WTC11 (cell line): ENCODE measurements at places on chromosomes 3 and 15.

GRCh38 chr3:197955892-197956477 is 4.0 kb upstream of the LMLN start:
- DNase-seq = no peak

- DNase-seq = no peak
Measured at GRCh38 chr3:38541806-38542205, 45.7 kb downstream of the EXOG start.

GRCh38 chr3:151100076-151100475 is 14.6 kb downstream of the MED12L start:
- no peak for DNase-seq

DNA sequence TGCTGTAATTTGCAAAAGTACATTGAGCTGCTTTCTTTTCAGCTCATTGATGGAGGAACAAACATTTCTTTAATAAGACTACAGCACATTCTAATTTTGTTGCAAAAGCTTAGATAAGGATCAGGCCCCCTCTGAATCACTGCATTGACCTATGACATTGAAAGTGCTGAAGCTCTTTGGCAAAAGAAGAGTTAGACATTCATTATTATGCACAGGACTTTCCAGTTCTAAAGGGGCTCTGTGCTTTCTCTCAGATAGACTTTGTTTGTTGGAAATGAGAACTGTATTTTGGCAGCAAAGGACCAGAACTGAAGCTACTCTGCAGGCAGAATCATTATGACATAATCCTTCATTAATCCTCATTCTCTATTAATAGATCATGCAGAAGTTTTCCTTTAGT is 252.9 kb upstream of the SOX2 start:
- DNase-seq = no peak

DNA sequence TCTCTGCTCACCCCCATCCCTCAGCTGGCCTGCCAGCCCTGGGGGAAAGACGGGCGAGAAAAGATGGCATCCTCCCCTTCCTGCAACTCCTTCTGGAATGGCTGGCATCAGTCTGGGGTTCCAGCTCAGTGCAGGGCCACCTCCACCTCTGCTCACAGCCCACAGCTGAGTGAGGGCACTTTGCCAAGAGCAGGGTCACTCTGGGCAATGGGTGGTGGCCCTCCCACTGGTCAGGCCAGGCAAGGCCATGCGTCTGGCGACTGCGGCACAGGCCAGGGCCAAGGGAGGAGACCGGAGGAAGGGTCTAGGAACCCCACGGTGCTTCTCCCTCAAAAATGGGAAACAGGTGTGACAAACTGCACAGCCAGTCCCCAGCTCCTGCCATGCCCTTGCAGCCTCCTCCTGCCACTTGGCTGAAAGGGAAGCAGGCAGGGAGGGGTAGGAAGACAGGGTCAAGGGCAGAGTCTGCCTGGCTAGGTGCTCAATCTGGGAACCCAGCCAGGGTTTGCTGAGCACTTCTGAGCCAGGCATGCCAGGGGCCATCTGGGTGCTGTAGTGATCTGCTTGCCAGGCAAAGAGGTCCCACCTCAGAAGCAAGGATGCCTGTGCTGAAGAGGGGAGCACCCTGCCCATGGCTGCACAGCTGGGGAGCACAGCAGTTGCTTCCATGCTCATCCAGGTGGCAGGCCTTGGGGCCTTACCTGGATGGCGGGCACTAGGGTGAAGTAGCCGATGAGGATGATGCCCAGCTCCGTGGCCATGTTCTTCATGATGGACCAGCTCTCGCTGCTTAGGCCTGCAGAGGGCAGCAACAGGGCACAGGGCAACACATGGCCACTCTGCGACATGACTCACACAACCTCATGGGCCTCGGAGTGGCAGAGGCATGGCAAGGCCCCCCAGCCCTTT is 41.2 kb downstream of the PTPN23 start:
- no peak for DNase-seq

DNA sequence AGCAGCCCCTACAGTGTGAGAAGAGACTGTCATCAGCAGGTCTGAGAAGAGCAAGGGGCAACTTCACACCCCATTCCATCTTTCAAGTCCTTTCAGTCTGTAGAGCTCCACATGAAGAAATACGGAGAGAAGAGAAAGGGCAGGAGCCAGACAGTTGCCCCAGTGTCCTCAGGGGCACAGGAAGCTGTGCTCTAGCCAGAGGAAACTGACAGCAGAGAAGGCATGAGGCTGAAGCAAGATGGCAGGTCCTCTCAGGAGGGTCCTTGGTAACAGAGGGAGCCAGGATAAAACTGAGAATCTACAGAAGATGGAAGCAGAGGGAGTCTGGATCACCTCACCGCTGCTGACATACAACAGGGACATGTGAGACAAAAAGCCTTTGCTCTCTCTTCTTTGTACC is 47.3 kb downstream of the PLCH1 start:
- no peak for DNase-seq

GRCh38 chr15:49620199-49620598 is 419 bp downstream of the FAM227B start:
- DNase-seq = no peak
